ENCODE measurements at places on chromosomes 1 and 21.

GRCh38 chr21:45706299-45706698 lies 62.8 kb downstream of the PCBP3 start:
- DNase-seq: no peak

DNA sequence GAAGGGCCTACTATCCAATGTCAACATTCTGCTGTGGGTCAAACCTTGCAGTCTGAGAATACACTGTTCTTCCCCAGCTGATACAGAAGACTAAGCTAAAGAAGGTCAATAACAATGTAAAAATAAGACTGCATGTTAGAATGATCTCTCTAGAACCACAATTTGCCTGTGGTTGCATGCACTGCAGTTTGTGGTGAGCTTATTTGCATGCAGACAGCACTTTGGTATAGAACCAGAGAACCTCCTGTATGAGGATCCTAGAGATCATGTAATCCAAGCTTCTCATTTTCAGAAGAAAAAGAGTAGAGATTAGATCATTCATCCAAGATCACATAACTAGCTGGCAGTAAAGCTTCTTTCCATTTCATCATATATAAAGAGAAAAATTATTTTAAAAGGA lies 15.8 kb downstream of the SYNJ1 start:
- DNase-seq: no peak

- no peak for DNase-seq
Measured at GRCh38 chr1:78054559-78054958, 8.8 kb downstream of the GIPC2 start.

DNA sequence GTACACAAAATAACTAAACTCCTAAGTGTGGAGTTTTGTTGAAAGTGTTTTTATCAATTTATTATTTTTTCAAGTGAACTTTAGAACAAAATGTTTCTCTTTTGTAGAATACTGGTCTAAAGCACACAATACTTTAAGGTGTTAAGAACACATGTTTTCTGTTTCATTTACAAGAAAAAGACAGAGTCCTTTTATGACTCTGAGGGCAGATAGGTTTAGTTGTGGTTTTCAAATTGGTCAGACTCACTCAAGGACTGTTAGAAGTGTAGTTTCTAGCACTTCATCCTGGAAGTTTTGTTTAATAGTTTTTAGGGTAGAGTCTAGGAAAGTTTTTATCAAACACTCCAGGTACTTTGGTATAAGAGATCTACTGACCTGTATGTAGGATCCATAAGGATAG lies 376.5 kb downstream of the LRRIQ3 start:
- DNase-seq: no peak

GRCh38 chr1:12140515-12141162 lies 26.2 kb upstream of the TNFRSF1B start:
- no peak for DNase-seq

DNA sequence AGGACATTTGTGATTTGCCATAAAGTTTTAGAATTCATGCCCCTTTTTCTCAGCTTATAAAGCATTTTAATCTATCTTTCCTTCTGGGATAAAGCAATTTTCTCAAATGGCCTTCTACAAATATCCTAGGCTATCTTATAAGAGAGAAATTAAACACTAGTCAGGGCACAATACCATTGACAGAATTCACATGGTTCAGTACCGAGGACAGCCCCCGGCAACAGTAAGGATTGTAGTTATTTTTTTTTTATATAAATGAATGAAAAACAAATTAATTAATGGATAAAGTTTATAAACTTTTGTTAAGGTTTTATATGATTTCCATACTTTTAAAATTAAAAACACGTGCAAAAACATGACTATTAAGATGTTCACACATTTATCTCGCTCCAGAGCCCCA lies 6.9 kb upstream of the KRTAP20-2 start:
- no peak for DNase-seq

Measured in NCI-H1436 treated with DMSO at 0.1 percent for 48 hours (cell line).